ENCODE measurements at places on chromosomes 3 and 15.

GRCh38 chr3:73727117-73727821, 102.5 kb upstream of the PDZRN3 start:
- peak; percentile 93 for DNase-seq

GRCh38 chr3:185722881-185723280, 102.0 kb downstream of the IGF2BP2 start:
- no peak for DNase-seq

- DNase-seq, result peak; percentile 73
Measured at GRCh38 chr15:77187751-77188464, 117.0 kb upstream of the TSPAN3 start.

GRCh38 chr3:132912416-132912753, 125.8 kb upstream of the TMEM108 start:
- DNase-seq, result no peak

- no peak for DNase-seq
Measured at GRCh38 chr3:14256561-14257342, 78.1 kb downstream of the LSM3 start.

GRCh38 chr3:30699927-30700326, 93.5 kb downstream of the TGFBR2 start:
- DNase-seq, result no peak

DNA sequence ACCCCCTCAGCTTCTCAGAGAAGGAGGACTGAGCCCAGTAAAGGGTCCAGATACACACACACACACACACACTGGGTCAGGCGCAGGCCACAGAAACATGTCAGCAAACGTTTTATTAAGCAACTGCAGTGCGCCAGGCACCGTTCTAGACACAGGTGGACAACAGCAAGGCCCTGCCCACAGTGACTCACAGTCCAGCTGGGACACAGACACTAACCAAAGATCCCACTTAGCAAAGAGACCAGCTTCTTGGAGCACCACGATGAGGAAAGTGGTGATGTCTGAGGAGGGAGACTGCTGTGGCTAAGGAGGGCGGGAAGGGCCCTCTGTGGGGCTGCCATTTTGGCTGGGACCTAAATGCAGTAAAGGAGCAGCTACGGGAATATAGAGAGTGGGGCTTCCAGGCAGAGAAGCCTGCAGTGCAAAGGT, 2.8 kb upstream of the VILL start:
- no peak for DNase-seq

DNA sequence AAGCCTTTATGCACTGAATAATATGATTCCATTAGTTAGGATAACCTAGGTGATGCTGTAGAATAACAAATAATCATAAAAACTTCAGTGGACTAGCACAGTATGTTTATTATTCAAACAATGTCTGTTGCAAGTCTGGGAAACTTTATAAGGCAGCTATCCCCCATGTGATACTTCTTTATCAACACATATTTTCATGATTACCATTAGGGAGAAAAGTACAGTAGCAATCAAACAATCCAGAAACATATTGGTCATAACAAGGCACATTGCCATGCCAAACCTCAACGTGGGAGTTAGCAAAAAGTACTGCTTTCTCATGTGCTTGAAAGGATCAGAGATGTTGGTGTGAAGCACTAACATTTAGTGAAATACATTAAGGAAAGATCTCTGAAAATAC, 35.5 kb downstream of the EOMES start:
- DNase-seq, result peak; percentile 93

DNA sequence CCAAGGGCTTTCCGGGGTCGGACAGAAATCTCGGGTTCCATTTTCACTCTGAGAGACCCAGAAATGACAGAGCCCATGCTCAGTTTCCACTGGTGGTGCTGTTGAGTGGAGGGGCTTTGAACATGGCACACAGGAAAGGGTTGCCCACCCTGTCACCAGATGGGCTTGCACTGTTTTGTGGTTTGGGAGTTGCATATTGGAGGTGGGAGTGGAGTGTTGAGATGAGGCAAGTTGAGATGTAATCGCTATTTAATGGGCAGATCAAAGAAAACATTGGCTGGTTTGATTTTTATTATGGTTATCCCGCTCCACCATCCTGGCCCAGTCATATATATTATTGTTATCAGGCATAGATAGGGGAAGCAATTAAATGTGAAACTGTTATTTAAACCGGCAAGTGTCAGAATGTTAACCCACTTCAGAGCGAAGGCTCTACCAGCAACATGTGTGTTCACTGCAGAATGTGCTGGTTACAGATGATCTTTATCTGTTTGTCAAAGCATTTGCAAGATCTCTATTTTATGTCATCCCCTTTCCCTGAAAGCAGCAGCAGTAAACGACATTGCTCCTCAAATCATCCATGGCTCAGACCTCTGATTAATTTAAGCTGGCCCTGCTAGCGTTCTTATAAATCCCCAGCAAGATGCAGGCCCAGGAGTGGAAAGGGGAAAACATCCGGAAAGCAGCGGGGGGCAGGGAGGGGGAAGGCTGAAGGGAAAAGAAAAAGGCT, 58.3 kb upstream of the TSEN2 start:
- DNase-seq, result no peak

- DNase-seq, result no peak
Measured at GRCh38 chr3:113743006-113743630, 2.9 kb downstream of the NAA50 start.

DNA sequence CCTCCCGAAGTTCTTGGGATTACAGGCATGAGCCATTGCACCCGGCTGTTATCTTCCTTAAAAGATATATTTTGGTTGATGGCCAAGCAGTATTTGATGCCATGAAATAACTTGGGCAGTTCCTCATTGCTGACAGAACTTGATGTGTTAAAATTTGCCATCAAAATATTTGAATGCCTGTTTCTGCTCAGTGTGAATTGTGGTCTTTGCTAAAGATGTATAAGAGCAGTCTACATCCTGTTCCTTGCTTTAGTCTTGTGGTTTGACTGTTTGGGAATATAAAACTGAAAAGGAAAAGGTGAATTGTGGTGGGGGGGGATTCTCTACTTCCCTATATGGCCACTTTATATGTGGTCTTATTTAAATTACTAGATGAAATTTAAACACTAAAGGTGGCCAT, 14.0 kb downstream of the TRIM71 start:
- DNase-seq, result no peak

DNA sequence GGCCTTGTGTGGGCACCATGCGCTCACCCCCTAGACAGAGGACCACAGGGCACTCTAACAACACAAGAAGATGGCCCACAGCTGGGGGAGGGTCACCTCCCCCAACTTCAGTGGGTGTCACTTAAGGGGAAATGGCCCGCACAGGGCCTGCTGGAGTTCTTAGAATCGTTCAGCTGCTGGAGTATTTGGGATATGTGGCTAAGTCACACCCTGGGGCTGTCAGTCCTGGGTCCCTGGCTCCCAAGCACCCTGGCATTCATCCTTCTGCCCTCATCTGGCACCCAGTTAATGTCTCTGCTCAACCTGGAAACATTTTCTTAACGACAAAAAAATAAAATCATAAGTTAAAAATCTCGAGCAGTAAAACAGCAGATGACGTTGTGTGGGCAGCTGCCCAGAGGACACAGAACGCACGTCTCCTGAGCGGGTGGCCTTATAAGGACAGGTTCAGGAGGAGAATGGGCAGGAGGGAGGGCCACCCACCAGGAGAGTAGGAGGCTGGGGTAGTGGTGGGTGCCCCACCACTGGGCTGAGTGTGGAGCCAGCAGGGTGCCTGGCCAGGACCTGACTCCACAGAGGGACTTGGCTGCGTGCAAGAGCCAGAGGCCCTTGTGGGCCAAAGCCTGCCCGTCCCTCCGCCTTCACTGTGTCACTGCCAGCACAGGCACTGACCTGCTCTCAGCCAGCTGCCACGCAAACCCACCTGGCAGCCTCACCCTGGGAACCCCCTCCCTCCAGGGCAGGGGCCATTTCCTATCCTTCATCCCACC, 11.5 kb downstream of the KBTBD13 start:
- no peak for DNase-seq

DNA sequence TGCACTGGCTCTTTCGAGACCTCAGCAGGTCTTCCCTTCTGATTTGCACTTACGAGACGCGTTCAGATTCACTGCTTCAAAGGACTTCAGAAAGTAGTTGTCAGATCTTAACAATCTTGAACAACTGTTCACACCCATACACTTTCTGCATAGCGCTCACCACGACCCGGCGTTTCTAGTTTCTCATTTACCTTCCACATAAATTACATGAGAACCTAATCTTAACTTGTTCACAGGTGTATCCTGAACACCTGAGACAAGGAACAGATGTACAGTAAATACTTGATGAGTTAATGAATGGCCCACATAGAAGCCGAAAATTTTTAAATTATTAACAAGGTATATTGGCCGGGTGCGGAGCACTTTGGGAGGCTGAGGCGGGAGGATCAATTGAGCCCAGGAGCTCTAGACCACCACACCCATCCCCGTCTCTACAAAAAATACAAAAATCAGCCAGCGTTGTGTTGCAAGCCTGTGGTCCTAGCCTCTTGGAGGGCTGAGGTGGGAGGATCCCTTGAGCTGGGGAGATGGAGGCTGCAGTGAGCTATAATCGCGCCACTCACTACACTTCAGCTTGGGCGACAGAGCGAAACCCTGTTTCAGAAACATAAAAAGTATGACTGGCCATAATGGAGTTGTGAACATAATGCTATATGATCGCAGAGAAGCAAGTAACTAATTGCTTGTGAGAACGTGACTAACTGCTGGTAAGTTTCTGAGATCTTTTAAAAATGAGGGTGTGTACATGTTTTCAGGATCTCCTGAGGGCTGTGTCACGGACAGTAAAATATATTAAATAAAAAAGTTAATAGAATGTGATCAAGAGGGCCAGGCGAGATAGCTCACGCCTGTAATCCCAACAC, 984 bp upstream of the SMARCC1 start:
- no peak for DNase-seq

- DNase-seq, result no peak
Measured at GRCh38 chr3:174862101-174862500, 3.0 kb downstream of the NAALADL2 start.

DNA sequence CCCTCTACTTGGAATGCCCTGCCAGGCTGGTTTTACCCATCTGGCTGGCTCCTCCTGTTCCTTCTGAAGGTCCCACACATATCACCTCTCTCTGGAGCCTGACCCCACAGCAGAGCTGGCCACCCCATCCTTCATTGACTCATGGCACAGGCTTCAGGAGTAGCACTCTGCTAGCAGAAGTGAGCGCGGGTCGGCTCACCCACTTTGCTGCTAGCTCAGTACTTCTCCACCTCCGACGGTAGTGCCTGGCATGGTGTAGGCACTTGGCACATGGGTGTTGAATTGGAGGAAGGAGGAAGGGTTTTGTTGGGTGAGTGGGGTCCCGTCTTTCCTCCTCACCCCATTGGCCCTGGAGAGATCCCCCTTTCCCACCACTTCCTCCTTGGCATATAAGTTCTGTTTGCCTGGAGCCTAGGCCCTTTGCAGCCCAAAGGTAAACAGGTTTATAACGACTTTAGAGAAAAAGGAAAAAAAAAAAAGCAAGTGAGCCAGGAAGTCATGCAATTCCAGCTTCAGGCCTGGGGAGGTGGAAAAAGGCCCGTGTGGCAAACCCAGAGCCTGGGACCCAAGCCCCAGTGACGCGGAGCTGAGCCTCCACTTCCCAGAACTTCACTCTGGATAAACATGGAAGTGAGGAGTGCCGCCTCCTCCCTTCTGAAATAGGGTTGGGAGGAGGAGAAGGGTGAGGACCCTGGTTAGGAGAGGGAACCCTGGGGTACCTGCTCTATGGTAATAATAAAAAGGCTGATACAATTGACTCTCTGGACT, 35.4 kb downstream of the SMAD6 start:
- no peak for DNase-seq

GRCh38 chr15:45481135-45481534, 41.4 kb downstream of the SLC30A4 start:
- no peak for DNase-seq

DNA sequence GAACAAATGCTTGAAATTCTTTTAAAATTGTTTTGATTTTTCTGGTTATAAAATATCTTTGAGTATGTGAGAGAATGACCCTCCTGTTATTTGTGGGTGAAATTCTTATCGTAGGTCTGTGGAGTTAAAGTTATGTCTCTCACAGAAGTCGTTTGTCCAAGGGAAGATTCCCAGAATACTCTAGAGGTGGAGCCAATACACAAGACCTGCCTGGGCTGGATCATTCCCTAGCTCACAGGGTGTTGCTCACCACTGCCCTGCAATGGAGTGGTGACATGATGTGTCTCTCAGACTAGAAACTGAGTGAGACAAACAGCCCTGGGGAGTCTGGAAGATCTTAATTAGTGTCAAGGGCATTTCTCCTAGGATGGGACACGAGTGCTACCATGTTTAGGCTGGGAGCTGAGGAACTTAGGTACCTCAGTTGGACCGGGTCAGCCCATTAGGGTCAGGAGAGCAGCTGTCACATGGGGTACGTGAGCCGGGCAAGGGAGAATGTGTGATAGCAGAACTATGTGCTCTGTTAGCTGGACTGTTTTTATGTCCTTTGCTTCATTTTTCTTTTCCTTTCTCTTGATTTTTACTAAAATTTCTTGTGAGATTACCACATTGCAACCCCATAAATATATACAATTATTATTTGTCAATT, 53.6 kb upstream of the MYO5C start:
- DNase-seq, result no peak

DNA sequence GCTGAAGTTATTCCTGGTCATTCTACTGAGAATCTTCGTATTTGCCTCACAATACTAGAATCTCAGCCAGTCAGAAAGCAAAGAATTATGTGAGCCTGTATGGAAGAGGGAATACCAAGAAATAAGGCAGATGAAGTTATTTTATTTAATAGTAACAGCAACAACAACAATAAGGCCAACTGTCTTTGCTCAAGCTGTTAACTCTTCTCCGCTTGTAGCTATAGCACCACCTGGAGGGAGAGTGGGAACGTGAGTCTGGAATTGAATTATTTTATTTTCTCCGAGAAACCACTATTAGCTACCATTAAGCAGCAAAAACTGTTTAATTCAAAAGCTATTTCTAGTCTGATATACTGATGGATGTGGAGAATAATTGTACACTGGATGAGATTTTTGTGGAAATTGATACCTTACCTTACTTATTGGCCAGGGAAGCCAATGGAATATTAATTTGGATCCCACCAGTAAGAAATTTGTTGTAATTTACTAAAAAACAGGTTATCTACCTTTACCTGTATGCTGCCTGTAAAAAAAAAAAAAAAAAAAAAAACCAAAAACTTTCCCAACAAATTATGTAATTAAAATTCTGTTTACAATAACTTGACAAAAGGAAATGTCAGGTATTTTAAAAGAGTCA, 50.1 kb downstream of the CALML4 start:
- peak; percentile 84 for DNase-seq

GRCh38 chr3:34213478-34213877, 415.0 kb downstream of the PDCD6IP start:
- DNase-seq, result no peak

- peak; percentile 76 for DNase-seq
Measured at GRCh38 chr3:64267721-64268604, 42.7 kb upstream of the PRICKLE2 start.

- DNase-seq, result no peak
Measured at GRCh38 chr15:33837294-33837693, 131.0 kb upstream of the CHRM5 start.

GRCh38 chr15:32718821-32719716, 1.3 kb downstream of the GREM1 start:
- DNase-seq, result no peak

- DNase-seq, result no peak
Measured at GRCh38 chr3:179528772-179529171, 34.0 kb upstream of the ACTL6A start.

All from fibroblast of the aortic adventitia (primary cell).